ENCODE measurements at places on chromosomes 16 and 17.

GRCh38 chr17:74351552-74352210 is 10.0 kb downstream of the BTBD17 start:
- DNase-seq: no peak

GRCh38 chr16:57144027-57144426 is 41.8 kb downstream of the PSME3IP1 start:
- no peak for DNase-seq

DNA sequence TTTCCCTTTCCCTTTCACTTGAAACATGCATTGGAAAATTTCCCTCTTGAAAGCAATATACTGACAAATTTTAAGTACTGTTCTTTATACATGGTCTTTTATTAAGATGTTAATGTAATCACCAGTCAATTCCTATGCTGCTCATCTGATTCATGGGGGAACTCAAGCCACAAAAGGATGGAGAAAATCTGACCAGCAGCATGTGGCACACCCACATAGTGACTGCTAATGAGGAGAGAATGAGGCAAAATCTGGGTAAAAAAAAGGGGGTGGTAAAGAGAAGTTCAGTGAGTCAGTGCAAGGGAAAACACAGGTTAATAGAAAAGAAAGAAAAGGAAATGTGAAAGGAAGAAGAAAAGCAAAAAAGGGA is 11.3 kb downstream of the RFFL start:
- DNase-seq: no peak

- DNase-seq: no peak
Observed at GRCh38 chr17:71572343-71572742, 548.5 kb upstream of the SOX9 start.

DNA sequence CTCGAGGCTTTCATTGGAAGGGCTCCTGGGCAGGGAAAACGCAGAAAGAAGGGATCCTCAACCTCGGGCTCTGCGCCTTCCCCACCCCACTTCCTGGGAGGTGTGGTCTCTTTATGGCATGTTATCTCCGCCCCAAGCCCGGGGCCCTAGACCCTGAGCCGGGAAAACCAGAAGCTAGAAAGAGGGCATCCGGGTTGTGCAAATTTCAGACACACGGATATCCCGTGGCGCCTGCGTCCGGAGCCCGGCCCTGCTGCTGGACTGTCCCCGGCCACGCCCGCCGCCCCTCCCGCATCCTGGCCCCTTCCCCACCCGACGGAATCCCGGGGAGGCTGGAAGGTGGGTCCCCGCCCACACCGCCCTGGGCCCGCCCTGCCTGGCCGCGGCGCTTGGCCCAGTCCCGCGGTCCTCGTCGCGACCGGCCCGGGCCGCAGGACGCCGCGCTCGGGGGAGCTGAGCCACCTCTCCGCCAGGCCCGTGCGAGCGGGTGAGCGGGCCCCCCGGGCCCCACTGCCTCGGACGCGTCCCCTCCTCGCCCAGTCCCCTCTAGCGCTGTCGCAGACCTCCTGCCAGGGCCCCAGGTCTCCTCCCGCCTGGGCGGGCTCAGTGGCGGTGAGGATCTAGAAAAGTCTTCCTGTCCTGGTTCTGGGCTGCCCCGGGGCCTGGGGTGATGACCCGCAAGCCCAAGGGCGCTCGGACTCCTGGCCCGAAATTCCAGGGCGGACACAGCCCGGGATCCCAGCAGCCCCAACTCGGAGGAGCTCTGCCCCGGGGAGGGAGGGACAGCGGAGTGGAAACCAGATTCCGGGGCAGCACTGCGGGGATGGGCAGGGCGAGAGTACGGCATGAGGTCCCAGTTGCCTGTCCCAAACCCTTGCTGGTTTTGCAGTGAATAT is at the start of gene SLC16A5:
SLC16A5 (plus strand) TSS at position 397 of the 896 bp plus-strand sequence. CDS start 5,683 bp downstream, outside the sequence.
- peak; percentile 95 for DNase-seq

- no peak for DNase-seq
Observed at GRCh38 chr16:54055864-54056263, 230.7 kb downstream of the IRX3 start.

DNA sequence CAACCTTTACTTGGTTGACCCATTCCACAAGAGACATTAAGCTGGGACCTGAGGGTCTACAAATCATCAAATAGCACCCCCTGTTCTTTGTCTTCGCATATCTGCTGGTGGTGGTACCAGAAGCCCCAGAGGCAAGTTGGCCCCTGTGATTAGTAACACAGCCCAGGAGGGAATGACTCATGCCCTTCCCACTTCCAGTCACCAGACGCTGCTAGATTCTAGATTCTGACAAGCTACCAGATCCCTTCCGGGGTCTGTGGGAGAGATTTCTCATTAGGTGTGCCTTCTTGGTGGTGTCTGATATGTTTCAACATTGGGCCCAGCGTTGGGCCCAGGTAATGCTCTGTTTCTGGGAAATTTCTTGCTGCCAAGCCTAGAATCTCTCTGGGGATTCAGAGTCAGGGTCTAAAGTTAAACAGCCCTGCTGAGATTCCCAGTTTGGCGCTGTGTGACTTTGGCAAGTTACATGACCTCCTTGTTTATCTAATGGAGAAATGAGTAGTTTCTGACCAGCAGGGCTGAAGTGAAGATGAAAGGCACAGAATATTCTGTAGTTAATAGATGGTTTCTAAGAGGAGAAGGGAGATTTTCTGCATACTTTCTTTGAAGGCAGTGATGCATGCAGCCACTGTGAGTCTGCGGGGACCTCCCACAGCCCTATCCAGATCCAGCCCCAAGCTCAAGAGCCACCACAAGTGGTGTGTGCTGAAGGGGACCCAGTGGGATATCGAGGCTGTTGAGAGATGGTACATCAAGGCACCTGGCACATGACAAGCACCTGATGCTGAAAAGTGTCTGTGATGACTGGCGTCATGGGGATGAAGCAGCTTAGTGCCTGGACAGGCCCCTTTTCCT is 3.9 kb downstream of the TRPV2 start:
- DNase-seq: no peak

Measured in RWPE2 (cell line).